GM12878 (cell line): ENCODE measurements at places on chromosomes 13 and 19. TPM values are rescaled to one million over a fixed set of nuclear protein-coding genes. Genes with fewer than 3 reads are reported as not detected.
A peak's percentile ranks its signal among the peaks of the same experiment; 100 is the strongest.

Gene IGLON5
- not detected in 2 replicates for total RNA-seq

Gene LILRA6
- 0.10 TPM in 1 of 2 replicates, not detected in the other for total RNA-seq

Gene CBLC
- 0.19 TPM in 1 of 2 replicates, not detected in the other for total RNA-seq

Gene EHD2
- 0.23 and 0.27 TPM in 2 replicates for total RNA-seq

Gene NEK5
- not detected in 2 replicates for total RNA-seq

Gene PPP1R13L
- total RNA-seq, result 10.0 and 11.0 TPM in 2 replicates

Gene LILRB1
- total RNA-seq, result 61.5 and 70.5 TPM in 2 replicates

Gene IL11
- 0.15 TPM in 1 of 2 replicates, not detected in the other for total RNA-seq

Gene TTYH1
- total RNA-seq, result 0.32 and 0.36 TPM in 2 replicates

Gene IZUMO1
- not detected in 2 replicates for total RNA-seq

DNA sequence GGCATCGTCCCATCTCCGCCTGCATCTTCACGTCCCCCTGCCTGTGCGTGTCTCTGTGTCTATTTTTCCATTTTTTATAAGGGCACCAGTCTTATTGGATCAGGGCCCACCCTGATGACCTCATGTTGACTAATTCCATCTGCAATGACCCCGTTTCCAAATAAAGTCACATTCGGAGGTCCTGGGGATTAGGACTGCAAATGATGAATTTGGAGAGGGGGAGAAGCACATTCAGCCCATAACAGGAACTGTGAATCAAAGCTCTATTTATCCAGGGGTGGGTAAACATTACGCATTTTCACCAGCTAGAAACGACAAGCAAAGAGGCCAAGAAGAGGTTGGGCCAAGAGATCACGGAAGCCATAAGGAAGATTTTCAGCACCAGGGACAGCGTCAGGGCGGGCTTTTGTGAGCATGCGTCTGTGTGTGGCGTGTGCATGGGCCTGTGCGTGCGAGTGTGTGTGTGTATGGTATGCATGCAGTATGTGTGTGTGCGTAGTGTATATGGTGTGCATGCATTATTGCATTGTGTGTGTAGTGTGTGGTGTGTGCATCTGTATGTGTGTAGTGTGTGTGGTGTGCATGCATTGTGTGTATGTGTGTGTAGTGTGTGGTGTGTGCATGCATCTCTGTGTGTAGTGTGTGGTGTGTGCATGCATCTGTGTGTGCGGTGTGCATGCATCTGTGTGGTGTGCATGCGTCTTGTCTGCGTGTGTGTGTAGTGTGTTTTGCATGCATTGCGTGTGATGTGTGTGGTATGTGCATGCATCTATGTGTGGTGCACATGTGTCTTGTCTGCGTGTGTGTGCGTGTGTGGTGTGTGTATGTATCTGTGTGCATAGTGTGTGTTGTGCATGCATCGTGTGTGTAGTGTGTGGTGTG is 19.6 kb downstream of the CELF5 start:
- H3K4me1 ChIP-seq, result no peaks in the 10 kb centered on the region
- H3K4me3 ChIP-seq, result no peak overlapping the region
- H3K27me3 ChIP-seq, result no peaks in the 10 kb centered on the region
- H3K36me3 ChIP-seq, result no peaks in the 10 kb centered on the region

- no peak overlapping the region for H3K27ac ChIP-seq
- no peak overlapping the region for H3K4me3 ChIP-seq
- no peaks in the 10 kb centered on the region for H3K4me1 ChIP-seq
- H3K36me3 ChIP-seq, result no peaks in the 10 kb centered on the region
- H3K27me3 ChIP-seq, result no peaks in the 10 kb centered on the region
- no peak for DNase-seq
Observed at GRCh38 chr13:22357132-22357531, 686.3 kb downstream of the FGF9 start.

DNA sequence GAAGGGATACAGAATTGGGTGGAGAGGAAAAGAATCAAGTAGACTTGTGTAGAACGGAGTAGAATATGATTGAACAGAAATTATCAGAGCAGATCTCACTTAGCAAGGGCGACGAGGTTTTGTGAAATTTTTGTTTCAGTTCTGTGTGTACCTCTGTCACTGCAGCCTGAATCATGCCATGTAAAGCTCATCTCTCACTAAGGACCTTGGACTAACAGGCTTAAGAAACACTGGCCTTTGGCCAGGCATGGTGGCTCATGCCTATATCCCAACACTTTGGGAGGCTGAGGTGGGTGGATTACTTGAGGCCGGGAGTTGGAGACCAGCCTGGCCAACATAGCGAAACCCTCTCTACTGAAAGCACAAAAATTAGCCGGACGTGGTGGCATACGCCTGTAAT is 62.6 kb downstream of the MYH14 start:
- H3K27me3 ChIP-seq, result no peaks in the 10 kb centered on the region
- H3K4me1 ChIP-seq, result no peaks in the 10 kb centered on the region
- H3K4me3 ChIP-seq, result no peak overlapping the region
- no peak overlapping the region for H3K27ac ChIP-seq
- no peak for DNase-seq

DNA sequence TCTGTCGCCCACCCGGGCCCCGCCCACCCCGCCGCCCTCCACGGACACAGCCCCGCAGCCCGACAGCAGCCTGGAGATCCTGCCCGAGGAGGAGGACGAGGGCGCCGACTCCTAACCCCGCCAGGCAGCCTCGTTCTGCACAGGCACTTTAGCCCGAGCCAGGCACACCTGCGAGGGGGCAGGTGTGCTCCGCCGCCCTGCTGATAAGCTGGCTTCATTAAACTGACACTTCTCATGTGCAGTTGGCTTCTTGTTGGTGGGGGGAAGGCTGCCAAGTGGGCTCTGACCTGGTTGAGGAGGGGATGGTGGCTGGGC is 8.2 kb downstream of the IL4I1 start:
- no peaks in the 10 kb centered on the region for H3K27me3 ChIP-seq
- H3K36me3 ChIP-seq, result peaks cover 2% of the 10 kb centered on the region; the same call in 1 of the 2 replicates
- peak overlapping the region; percentile 49; the same call in 1 of the 2 replicates for H3K4me3 ChIP-seq
- DNase-seq, result no peak
- H3K27ac ChIP-seq, result no peak overlapping the region

DNA sequence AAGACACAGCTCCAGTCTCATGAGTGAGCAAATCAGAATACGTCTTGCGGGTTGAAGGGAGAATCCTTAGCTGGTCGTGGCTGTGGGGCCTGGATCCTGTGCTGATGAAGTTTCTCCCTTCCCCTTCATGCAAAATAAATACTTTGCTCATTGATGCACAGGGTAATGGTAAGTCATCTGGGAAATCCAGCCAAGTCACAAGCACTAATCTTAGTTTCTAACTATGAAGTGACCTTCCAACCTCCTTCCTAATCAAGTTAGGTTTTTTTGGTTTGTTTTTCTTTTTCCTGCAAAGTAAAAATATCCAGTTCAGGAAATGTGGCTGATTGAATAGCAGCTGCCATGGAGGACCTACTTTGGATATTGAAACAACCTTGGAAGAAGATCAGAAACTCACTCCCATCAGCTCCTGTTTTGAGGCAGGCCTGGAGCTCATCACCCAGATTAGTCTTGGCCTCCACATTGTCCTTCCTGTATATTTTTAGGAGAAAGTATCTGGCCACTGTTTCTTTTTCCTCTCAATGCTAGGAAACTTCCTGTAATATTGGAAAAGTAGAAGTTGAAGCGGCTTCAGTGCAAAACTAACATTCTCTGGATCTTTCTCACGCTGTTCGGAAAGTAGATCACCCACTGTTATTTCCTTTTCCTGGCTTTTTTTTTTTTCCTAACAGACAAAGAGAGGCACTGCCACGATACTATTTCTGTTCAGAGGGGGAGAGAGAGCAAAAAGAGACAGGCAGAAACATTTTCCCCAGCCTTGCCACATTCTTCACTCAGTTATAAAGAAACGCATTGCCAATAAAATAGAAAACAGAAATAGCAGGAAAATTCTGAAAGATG is 12.3 kb upstream of the ARL11 start:
- no peaks in the 10 kb centered on the region for H3K27me3 ChIP-seq
- H3K4me3 ChIP-seq, result no peak overlapping the region
- no peaks in the 10 kb centered on the region for H3K4me1 ChIP-seq
- H3K27ac ChIP-seq, result no peak overlapping the region
- DNase-seq, result no peak

DNA sequence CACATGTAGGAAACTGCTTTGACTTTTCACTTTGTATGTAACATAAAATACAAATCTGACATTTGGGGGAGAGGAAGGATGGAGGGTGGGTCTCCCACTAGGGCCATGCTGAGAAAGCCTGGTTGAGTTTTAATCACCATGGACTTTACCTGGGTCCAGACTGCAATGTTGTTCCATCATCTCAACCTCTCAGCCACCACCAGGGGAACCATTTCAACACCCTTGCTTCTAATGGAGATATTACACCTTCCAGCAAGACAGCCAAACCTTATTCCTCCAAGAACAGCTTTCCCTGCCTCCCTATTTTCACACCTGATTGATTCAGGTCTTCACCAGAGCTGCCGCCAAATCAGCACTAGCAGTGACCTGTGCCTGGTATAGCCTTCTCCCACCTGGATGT is 56.0 kb downstream of the ZAR1L start:
- H3K36me3 ChIP-seq, result no peaks in the 10 kb centered on the region
- no peak for DNase-seq
- no peaks in the 10 kb centered on the region for H3K4me1 ChIP-seq
- no peak overlapping the region for H3K27ac ChIP-seq
- no peak overlapping the region for H3K4me3 ChIP-seq

- H3K27ac ChIP-seq, result no peak overlapping the region
- H3K4me3 ChIP-seq, result no peak overlapping the region
- no peaks in the 10 kb centered on the region for H3K4me1 ChIP-seq
- no peak for DNase-seq
- H3K36me3 ChIP-seq, result no peaks in the 10 kb centered on the region
Observed at GRCh38 chr13:107586216-107586615, 629.1 kb downstream of the LIG4 start.

DNA sequence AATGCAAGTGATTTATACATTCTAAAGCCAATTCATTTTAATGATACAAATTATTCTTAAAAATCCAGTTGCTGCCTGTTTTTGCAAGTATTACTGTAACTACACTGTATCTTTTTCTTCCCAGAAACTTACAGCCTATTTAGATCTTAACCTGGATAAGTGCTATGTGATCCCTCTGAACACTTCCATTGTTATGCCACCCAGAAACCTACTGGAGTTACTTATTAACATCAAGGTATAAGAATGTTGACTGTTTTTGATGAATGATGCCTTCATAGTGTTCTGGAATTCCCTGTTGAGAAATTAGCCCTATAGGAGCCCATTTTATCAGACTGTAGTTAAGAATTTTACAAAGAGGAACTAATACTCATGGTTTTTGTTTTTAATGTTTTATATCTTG is 25.0 kb downstream of the ITM2B start:
- no peak for DNase-seq
- no peak overlapping the region for H3K27ac ChIP-seq
- no peaks in the 10 kb centered on the region for H3K36me3 ChIP-seq
- H3K27me3 ChIP-seq, result no peaks in the 10 kb centered on the region

GRCh38 chr13:22944378-22944777 is 236.4 kb upstream of the SGCG start:
- DNase-seq, result no peak
- H3K4me3 ChIP-seq, result no peak overlapping the region
- no peaks in the 10 kb centered on the region for H3K4me1 ChIP-seq
- H3K27ac ChIP-seq, result no peak overlapping the region

GRCh38 chr13:102326381-102327118 is 75.3 kb downstream of the FGF14 start:
- no peaks in the 10 kb centered on the region for H3K36me3 ChIP-seq
- H3K27me3 ChIP-seq, result no peaks in the 10 kb centered on the region
- H3K4me1 ChIP-seq, result no peaks in the 10 kb centered on the region
- DNase-seq, result no peak

GRCh38 chr13:81770868-81771505 is 1430.1 kb upstream of the SPRY2 start:
- no peak for DNase-seq
- H3K27ac ChIP-seq, result no peak overlapping the region
- H3K4me3 ChIP-seq, result no peak overlapping the region
- H3K36me3 ChIP-seq, result no peaks in the 10 kb centered on the region
- no peaks in the 10 kb centered on the region for H3K4me1 ChIP-seq
- H3K27me3 ChIP-seq, result no peaks in the 10 kb centered on the region

DNA sequence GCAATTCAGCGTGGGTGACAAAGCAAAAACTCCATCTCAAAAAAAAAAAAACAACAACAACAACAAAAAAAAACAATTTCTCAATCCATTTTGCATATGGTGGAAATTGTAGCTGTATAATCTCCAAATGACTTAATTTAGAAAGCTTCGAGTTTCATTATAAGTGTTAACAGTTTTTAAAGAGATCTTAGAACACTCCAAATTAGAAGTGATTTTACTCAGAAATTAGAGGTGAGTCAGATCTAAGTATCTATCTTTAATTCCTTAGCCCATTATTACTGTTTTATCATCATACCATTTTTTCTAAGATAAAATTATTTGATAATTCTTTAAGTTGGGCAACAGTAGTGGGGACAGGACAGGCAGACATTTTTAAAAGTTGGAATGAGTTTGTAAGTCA is 60.5 kb downstream of the ZMYM2 start:
- H3K27ac ChIP-seq, result peak overlapping the region; percentile 66; the same call in 1 of the 2 replicates
- H3K4me3 ChIP-seq, result no peak overlapping the region
- H3K36me3 ChIP-seq, result peaks cover 17% of the 10 kb centered on the region
- H3K27me3 ChIP-seq, result no peaks in the 10 kb centered on the region
- H3K4me1 ChIP-seq, result peaks cover 9% of the 10 kb centered on the region
- no peak for DNase-seq
